ENCODE measurements at places on chromosomes 13 and 19.

- DNase-seq, result no peak
Measured at GRCh38 chr19:33554391-33554790, 32.8 kb upstream of the PEPD start.

GRCh38 chr19:32197896-32198882 lies 147.2 kb upstream of the ZNF507 start:
- DNase-seq, result peak; percentile 26

- no peak for DNase-seq
Measured at GRCh38 chr13:50608370-50608769, 235.1 kb downstream of the DLEU7 start.

- DNase-seq, result no peak
Measured at GRCh38 chr13:99998261-99998660, 16.7 kb downstream of the ZIC2 start.

DNA sequence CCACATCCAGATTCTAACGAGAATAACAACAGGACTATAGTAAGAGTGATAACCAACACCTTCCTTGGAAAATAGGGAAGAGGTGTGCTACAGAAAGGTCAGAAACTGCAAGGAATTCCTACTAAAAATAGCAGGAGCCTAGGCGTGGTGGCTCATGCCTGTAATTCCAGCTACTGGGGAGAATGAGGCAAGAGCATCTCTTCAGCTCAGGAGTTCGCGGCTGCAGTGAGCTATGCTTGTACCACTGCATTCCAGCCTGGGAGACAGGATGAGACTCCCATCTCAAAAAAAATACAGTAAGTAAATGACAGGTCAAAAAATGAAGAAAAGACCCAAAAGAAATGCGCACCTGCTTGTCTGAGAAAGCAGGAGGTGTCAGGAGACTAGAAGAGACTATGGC lies 101.5 kb upstream of the TSHZ3 start:
- no peak for DNase-seq

DNA sequence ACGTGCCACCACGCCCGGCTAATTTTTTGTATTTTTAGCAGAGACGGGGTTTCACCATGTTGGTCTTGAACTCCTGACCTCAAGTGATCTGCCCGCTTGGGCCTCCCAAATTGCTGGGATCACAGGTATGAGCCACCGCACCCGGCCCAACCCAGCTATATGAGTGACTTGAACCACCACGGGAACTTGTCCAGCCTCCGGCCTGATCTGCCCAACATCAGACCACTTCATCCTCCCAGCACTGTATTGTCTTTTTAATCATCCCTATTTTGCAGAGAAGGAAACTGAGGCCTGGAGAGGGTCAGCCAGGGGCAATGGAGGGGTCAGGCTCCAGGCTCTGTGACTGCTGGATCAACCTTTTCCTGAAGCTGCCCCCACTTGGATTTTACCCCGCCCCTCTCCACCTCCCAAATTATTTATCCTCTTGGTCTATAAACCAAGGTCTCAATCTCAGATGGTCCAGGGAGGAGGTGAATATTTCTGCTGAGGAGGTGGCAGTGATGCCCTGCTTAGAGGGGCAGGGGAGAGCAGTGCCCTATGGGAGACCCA lies 893 bp upstream of the PLIN3 start:
- DNase-seq, result no peak

DNA sequence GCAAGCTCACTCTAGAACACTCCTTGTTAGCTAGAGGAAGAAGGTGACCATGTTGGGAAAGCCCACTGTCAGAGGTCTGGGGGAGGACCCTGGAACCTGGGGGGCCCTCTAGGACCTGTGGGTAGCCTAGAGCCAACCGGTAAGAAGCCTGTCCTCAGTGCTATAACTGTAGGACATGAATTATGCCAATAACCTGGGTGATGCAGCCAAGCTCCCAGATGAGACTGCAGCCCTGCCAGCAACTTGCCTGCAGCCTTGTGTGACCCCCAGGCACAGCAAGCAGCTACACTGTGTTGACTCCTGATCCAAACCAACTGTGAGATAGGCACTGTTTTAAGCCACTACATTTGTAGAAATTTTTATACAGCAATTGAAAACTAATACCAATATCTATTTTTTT lies 122.3 kb downstream of the MIPEP start:
- DNase-seq, result no peak

DNA sequence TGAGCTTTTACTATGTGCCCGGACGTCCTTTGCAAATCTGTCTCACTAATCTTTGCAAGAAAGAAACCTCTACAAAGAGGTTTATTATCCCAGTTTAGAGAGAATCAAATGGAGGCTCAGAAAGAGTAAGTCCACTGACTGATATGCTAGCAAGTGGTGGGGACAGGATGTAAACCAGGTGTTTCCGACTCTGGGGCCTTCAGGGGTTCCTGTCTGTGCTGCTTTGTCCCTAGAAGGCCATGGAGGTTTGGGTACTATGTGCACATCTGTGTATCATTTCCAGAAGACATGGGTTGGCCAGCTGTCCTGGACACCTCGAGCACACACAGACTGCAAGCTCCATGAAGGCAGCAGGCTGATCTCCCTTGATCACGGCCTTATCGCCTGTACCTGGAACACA lies 1.2 kb upstream of the KPTN start:
- DNase-seq, result no peak

GRCh38 chr13:103031332-103031873 lies 34.8 kb downstream of the SLC10A2 start:
- no peak for DNase-seq

DNA sequence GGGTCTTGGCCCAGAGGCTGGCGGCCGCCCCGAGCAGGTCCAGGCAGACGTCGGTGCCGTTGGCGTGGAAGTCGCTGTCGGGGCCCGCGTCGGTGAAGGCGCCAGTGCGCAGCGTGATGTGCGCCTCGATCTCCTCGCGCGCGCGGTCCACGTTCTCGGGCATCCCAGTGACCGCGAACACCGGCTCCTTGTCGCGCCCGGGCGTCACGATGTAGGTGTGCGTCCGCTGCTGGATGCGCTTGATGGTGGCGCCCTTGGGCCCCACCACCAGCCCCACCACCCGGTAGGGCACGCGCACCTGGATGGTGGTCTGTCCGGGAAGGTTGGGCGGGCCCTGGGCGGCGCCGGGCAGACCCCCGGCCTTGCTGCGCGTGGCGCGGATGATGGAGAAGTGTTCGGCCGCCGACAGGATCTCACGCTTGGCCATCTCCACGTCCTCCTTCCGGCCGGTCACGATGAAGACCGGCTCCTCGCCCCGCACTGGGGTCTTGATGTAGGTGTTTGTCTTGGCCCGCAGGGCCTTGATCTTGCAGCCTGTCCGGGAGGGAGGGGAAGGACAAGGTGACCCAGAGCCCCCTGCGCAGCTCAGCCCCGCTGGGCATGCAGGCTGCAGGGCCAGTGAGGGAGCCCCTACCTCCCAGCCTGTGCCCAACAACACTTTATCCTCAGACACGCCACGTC lies 11.6 kb downstream of the MEX3D start:
- no peak for DNase-seq

DNA sequence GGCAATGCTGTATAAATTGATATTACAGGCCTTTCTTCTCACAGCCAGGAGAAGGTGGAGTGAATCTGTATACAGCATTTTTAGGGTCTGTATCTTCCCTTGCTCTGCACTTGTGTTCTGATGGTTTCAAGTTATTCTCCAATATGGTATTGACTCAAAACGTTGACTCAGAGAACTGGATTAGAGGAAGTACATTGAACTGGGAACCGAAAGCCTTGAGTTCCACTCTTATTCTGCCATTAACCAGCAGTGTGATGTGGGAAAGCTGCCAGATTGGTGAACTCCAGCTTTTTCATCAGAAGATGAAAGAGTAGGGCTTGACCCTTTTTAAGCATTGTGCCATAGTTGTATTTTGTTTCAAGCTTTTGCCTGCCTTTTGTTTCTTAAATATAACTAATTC lies 167.7 kb downstream of the SPRY2 start:
- no peak for DNase-seq

GRCh38 chr13:50838031-50838430 lies 5.5 kb downstream of the DLEU7 start:
- no peak for DNase-seq

- DNase-seq, result no peak
Measured at GRCh38 chr13:72097568-72097967, 230.6 kb upstream of the DACH1 start.

- DNase-seq, result peak; percentile 85
Measured at GRCh38 chr19:54035215-54036178, 28.2 kb downstream of the VSTM1 start.

- peak; percentile 28 for DNase-seq
Measured at GRCh38 chr19:14775869-14776586, 2.3 kb downstream of the ADGRE2 start.

DNA sequence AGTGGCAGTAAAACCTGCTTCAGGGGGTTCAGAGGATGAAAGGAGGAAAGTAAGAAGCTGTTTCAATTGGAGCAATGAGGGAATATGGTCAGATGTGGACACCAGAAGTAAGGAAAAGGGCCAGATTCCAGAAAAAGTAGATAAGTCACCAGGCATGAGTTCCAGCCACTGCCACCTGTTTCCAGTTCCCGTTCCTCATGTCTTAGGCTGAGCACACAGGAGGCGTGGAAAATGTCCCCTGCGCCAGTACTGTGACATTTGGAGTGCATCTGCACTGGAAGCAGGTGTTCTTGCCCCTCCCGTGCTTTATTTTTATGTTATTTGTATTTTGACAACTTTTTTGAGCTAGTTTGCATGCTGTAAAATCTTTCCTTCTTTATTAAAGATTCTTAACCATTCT lies 25.3 kb downstream of the LMO7 start:
- no peak for DNase-seq

- no peak for DNase-seq
Measured at GRCh38 chr13:104473936-104474335, 1407.7 kb upstream of the SLC10A2 start.

DNA sequence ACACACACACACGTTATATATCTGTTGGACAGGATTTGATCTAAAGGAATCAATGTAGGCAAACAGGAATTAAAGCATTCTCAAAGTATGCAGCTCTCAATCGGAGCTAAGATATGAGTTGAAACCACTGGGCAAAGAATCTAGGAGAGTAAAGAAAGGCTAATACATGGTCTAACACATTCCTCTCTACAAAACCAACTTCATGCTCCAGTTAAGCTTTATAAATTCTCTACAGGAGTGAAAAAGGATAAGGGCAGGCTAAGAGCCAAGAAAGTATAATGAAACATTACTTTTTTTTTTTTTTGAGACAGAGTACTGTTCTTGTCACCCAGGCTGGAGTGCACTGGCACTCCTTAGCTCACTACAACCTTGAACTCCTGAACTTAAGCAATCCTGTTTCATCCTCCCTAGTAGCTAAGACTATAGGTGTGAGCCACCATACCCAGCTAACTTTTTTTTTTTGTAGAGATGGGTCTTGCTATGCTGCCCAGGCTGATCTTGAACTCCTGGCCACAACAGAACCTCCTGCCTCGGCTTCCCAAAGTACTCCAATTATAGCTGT lies 10.6 kb downstream of the FBXL3 start:
- DNase-seq, result no peak

GRCh38 chr13:76992548-76993001 lies 694 bp downstream of the CLN5 start:
- peak; percentile 61 for DNase-seq

GRCh38 chr13:100273138-100273537 lies 184.2 kb downstream of the PCCA start:
- DNase-seq, result no peak

GRCh38 chr19:7648265-7649014 lies 11.5 kb downstream of the STXBP2 start:
- no peak for DNase-seq

- DNase-seq, result no peak
Measured at GRCh38 chr19:54653181-54653809, 9.5 kb upstream of the LILRB4 start.

DNA sequence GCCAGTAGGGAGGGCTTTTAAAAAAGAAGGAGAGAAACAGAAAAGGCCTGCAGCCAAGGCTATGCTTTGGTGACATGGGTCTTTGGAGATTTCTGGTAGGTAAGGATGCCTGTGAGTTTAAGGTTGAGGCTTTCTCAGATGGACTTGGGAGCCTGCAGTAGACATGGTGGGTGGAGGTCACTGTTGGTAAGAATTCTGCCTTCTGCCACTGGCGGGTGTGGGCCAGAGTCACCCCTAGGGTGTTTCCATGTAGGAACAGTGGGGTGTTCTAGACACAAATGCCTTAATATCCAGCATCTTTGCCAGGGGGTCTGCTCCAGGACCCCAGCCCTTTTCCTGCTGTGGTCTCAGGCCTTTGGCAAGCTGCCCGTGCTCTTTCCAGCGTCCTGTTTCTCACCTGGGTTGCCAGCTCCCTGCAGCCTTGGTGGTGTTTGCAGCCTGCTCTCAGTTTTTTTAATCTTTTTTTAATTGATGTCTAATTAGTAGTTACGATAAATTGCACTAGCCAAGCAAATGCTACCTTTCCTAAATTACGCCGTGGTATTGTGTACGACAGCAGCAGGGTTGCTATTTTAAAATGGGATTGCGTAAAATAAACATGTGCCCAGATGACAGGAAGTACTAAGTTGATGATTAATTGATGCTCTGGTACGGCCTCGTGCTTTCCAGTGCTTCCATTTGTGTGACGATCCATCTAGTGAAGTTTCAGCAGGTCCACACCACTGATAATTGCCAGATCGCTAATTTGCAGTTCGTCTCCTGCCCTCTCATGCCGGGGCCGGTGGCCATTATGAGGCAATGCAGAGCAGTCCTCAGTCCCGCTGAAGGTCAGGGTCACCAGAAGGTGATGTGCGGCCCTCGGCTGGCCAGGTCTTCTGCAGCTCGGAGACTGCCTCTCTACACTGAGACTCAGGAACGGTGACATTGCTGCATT lies 35.3 kb upstream of the NPAS1 start:
- peak; percentile 58 for DNase-seq

DNA sequence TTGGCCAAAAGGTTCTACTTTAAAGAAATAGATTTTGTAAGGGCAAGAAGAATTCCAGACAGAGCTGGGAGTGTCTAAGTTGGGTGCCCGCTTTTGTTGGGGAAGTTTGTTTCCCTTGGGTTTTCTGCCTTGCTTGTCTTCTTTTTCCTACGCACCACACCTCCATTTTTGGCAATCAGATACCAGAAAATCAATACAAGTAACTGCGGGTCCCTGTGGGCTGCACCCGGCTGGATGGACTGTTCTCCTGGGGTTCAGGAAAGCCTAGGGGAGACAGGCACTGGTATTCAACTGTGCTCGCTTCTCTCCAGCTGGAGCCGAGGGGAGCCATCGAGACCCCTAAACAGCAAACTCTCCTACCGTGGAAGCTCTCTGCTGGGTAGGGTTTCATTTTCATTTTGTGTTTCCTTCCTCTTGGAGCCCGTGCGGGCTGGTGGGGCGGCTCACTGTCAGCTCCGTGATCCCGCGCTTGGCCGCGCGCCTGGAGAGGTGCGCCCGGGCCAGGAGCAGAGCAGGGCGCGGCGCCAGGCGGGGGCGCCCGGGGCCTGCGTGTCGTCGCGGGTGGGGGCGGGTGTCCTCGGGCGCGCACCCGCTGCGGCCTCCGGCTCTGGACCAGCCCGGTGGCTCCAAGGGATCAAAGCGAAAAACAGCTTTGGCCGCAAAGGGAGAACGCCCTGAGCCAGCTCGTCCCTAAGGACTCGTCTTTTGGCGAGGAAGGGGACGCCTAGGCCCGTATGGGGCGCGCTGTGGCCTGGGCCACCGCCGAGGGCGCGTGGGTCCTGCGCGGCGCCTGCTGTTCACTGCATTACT lies 347.2 kb downstream of the ZNF536 start:
- DNase-seq, result peak; percentile 60
